ENCODE measurements at places on chromosomes 7 and 10.

GRCh38 chr7:90629297-90629918 is 33.3 kb downstream of the CDK14 start:
- no peak for DNase-seq

- no peak for DNase-seq
These were observed 54.5 kb upstream of the PFKFB3 start for GRCh38 chr10:6148251-6148701.

DNA sequence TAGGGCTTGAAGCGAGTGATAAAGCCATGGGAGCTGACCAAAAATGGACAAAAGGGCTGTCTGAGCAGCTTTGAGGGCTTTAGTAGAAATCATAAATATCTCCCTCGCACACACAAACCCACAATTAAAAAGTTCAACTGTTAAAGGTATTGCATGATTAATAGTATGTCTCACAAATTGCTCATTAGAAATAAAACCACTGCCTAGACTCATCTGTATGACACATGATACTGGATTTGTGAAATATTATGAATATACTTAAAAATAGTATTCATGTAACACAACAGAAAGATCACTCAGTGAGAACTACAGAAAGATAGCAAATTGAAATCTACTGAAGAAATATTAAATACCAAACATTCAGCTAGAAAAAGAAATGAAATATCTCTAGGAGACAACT is 11.9 kb upstream of the PTPN12 start:
- DNase-seq: no peak

DNA sequence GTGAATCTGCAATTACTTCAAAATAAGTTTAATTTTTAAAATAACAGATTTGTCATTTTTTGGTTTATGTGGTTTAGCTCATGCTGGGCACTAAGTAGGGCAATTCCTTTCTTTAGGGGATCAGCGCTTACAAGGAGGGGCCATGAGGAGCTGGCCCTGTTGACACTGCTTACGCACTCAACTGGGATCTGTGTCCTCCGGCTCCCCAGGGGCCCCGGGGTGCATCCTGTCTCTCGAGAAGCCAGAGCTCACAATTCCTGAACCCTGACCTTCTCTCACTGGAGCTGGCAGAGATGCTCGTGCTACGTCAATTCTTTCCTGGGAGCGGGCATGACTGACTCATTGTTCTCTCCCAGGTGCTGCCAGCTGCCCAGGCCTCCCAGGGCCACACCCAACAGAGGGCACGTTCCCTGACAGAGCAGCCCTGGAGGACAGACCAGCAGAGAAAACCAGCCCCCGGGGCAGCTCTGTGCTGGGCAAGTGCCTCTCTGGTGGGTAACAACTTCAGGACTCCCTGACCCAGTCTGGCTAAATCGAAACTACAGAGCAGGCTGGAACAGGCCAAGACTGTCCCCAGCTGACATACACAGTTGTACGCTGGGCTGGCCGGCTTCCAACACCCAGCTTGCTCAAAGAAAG is 36.8 kb downstream of the CTBP2 start:
- no peak for DNase-seq

- DNase-seq: no peak
These were observed 400.3 kb upstream of the ADARB2 start for GRCh38 chr10:2137549-2138174.

GRCh38 chr10:125038637-125039036 is 96.7 kb downstream of the ZRANB1 start:
- DNase-seq: no peak

DNA sequence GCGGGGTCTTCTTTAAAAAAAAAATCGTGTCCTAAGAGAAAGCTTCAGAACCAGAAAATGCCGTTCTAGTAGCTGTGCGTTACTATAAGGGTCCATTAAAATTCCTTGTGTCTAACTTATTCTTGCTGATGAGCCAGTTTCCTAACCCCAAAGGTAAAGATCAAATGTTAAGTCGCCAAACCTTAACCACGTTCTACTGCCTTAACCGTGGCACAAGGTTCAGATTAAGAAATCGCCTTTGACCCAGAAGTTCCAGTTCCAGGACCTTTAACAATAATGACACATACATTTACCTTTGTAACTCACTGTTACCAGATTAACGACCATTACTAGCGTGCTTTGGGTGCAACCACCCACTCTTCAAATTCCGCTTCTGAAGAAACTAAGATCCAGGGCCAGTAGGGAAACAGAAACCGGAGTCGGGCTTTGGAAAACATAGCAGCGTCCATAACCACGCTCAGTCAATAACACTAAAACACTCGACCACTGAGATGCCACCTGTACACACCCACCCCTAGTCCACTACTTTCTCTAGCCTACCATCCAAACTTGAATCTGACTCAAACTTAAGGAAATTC is 620 bp downstream of the BET1 start:
- no peak for DNase-seq

DNA sequence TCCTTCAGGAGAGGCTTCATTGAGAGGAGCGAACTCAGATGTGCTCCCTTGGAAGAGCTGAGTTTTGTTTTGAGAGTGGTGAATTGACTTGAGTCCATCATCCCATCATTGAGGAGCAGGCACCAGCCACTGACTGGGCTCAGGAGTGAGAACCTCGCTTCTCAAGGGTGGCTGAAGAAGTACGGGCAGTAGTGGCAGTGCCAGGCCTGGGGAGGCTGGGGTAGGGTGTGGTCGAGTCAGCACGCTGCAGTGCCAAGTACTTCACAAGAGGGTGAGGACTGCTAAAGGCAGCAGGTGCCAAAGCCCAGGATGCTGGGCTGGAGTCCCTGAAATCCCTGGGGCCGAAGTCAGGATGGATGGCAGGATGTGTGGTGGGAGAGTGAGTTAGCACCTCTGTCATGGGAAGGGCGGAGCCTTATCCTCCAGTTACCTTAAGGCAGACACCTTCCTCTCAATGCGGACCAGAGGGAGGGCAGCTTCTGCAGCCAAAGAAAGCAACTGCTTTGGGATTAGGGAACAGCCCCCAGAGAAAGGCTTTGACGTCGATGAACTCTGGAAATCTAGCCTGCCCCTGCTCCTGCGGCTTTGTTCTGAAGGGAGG is 210.3 kb downstream of the CAMK1D start:
- no peak for DNase-seq
